ENCODE measurements at places on chromosomes 13 and 19.
A peak's percentile ranks its signal among the peaks of the same experiment; 100 is the strongest.

DNA sequence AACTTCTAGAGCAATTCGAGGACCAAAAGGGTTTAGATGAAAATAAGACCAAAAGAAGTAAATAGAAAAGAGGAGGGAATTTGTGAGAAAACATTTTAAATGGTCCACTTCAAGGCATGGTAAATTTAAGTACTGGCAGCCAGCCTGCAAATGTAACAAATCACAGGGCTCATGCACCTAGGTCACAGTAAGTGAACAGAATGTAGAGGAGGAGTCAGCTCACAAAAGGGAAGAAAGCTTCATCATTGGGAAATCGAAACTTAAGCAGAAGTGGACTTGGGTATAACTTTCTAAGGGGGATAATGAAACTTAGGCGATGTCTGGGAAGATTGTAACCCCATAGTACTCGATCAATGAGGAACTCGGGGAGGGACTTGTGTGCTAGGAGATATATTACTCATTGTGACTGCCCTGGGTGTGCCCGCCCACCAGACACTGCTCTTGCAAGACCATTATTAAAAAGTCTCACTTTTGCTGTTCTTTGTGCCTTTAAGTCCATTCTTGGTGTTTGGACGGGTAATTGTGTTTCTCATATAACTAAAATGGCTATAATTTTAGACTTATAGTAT lies 1053.6 kb upstream of the MIR17HG start:
- DNase-seq = no peak

DNA sequence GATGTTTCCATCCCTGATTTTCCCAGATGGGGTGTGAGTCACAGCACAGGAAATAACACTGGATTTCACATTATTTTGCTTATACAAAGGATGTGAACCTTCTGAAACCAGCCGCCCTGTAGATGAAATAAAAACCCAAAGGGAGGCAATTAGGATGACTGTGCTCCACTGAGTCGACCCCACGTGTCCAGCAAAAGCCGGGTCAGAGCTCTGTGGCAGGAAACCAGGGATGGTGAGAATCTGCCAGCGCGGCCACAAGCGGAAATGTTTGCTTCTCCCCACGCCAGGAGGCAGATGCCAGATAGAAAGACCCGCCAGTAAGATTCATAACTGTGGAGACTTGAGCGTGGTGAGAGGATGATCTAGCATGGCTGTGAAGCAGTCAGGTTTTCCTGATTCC lies 764.4 kb downstream of the LIG4 start:
- DNase-seq = no peak

DNA sequence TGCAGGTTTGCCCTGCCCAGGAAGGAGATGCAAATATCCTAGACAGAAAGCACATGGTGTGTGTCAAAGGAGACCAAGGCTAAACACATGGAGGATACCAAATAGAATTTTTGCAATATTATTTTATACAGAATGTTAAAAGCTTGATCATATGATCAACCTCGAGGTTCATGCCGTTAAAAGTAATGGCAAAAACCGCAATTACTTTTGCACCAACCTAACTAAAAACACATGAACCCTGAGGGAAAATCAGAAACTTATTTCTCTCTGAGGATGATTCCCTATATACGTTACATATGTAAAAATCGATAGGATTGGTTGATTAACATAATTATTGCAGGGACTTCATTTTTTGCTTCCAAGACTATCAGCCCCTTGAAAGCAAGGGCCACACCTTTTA lies 88.1 kb downstream of the MZT1 start:
- no peak for DNase-seq

- DNase-seq = no peak
Observed at GRCh38 chr19:42252365-42253244, 2.3 kb downstream of the ERF start.

DNA sequence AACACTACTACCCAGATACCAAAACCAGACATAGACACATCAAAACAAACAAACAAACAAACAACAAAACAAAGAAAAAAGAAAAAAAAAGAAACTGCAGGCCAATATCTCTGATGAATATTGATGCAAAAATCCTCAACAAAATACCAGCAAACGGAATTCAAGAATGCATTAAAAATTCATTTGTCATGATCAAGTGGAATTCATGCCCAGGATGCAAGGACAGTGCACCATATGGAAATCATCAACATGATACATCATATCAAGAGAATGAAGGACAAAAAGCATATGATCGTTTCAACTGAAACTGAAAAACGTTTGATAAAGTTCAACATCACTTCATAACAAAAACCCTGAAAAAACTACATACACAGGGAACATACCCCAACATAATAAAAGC lies 48.9 kb upstream of the CEACAM21 start:
- DNase-seq = no peak

- no peak for DNase-seq
Observed at GRCh38 chr19:13428352-13428751, 77.9 kb downstream of the CACNA1A start.

- DNase-seq = peak; percentile 52
Observed at GRCh38 chr13:72290962-72291681, 424.1 kb upstream of the DACH1 start.

GRCh38 chr13:50587115-50587514 lies 256.4 kb downstream of the DLEU7 start:
- no peak for DNase-seq

DNA sequence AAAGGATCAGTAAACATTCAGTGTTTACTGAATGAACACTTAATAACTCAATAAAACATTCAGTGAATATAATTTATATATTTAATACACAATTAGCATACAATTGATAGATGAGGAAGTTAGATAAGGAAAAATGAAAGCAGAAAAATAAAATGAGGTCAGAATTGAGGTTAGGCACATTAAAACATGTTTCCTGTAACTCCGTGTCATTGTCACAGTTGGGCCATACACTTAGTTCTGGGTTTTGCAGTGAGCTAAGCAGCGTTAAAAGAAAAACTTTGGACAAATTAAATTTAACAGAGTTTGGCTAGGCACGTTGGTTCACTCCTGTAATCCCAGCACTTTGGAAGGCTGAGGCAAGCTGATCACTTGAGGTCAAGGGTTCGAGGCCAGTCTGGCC lies 71.4 kb downstream of the MIPEP start:
- DNase-seq = no peak

DNA sequence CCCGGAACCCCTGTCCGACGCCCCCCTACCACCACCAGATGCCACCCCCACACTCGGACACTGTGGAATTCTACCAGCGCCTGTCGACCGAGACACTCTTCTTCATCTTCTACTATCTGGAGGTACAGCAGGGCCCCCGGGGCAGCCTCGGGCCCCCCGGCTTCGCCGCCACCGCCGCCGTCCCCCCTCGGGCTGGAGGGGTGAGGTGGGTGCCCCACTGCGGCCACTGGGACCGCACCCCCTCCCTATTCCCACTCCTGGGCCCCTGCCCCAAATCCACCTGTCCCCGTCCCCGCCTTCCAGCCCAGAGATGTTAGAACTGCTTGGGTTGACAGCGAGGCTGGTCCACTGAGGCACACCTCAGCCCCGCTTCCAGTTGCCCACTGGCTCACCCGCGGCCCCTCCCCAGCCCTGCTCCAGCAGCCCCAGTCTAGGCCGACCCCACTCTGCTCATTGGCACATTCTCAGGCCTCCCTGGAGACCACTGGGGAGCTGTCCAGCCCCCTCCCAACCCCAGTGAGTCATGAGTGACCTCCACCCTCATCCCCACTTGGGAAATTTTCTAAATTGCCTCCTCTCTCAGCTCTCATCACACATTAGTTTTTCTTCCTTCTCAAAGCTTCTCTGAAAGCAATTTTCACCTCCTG lies 6.5 kb downstream of the LENG1 start:
- no peak for DNase-seq

GRCh38 chr19:33405254-33405552 lies 31.7 kb downstream of the CEBPG start:
- DNase-seq = no peak

Measured in NT2/D1 (cell line).